Endothelial cell (in vitro differentiated cells): ENCODE measurements at places on chromosomes 7 and 10.

- no peak for DNase-seq
Observed at GRCh38 chr7:25802473-25802872, 349.5 kb upstream of the NFE2L3 start.

GRCh38 chr10:78491812-78492211 lies 458.1 kb downstream of the RPS24 start:
- DNase-seq = no peak

- peak; percentile 46 for DNase-seq
Observed at GRCh38 chr10:59234816-59235429, 58.5 kb downstream of the PHYHIPL start.

GRCh38 chr7:24284699-24285506 lies 913 bp downstream of the NPY start:
- peak; percentile 43 for DNase-seq

- DNase-seq = no peak
Observed at GRCh38 chr10:123061865-123062264, 53.1 kb downstream of the ACADSB start.

- no peak for DNase-seq
Observed at GRCh38 chr7:20269726-20270125, 52.5 kb upstream of the MACC1 start.

DNA sequence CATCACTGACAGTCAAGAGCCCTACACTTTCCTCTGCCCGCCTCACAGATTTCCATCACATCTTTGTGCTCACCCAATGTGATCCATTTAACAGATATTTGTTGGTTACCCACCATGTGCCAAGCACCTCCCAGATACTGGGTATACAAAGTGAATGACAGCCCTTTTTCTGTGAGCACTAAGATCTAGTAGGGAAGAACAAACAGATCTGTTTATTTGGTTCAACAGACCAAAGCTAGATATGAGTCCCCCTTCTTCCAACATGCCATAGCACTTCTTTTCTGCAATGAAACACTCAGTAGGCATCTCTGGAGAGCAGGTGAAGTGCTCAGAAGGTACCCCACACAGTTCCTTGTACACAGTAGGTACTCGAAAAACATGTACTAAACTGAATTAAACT lies 101.4 kb downstream of the HIPK2 start:
- no peak for DNase-seq

GRCh38 chr7:101597941-101598340 lies 31.2 kb downstream of the MYL10 start:
- no peak for DNase-seq

DNA sequence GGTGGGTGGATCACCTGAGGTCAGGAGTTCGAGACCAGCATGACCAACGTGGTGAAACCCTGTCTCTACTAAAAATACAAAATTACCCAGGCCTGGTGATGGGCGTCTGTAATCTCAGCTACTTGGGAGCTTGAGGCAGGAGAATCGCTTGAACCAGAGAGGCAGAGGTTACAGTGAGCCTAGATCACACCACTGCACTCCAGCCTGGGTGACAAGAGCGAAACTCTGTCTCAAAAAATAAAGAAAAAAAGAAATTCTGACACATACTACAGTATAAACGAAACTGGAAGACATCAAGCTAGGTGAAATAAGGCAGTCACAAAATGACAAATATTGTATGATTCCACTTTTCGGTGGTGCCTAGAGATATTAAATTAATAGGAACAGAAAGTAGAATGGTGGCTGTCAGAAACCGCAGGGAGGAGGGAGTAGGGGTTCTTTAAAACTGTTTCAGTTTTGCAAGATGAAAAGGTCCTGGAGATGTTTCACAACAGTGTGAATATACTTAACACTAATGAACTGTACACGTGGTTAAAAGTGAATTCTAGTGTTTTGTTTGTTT lies 23.2 kb downstream of the PILRA start:
- DNase-seq = no peak

GRCh38 chr10:77109351-77109994 lies 528.1 kb downstream of the KCNMA1 start:
- no peak for DNase-seq
